ENCODE measurements at places on chromosomes 16 and 17. TPM values are rescaled to one million over a fixed set of nuclear protein-coding genes. Genes with fewer than 3 reads are reported as not detected.

NLRC3 gene
- under 0.01 TPM for total RNA-seq

MYH11 gene
- total RNA-seq = 0.16 TPM

RGS11 gene
- total RNA-seq = 5.2 TPM

BFAR gene
- 59.2 TPM for total RNA-seq

BICDL2 gene
- 0.16 TPM for total RNA-seq

MSLN gene
- total RNA-seq = not detected

RAMP2 gene
- 1.4 TPM for total RNA-seq

VTN gene
- total RNA-seq = 8.1 TPM

BMERB1 gene
- 23.1 TPM for total RNA-seq

HID1 gene
- total RNA-seq = 0.81 TPM

OR4D1 gene
- not detected for total RNA-seq

ANKFN1 gene
- total RNA-seq = not detected

RNF157 gene
- total RNA-seq = 0.16 TPM

CMTM2 gene
- not detected for total RNA-seq

CACNG4 gene
- not detected for total RNA-seq

CLEC10A gene
- total RNA-seq = not detected

METTL2A gene
- 11.3 TPM for total RNA-seq

COG8 gene
- total RNA-seq = 53.8 TPM

TBC1D3G gene
- total RNA-seq = not detected

MYH8 gene
- not detected for total RNA-seq

AOC3 gene
- not detected for total RNA-seq

NRN1L gene
- total RNA-seq = not detected

TGFB1I1 gene
- total RNA-seq = 119 TPM
